H4 (cell line): ENCODE measurements at places on chromosomes 2 and 18. TPM values are rescaled to one million over a fixed set of nuclear protein-coding genes. Genes with fewer than 3 reads are reported as not detected.

DNA sequence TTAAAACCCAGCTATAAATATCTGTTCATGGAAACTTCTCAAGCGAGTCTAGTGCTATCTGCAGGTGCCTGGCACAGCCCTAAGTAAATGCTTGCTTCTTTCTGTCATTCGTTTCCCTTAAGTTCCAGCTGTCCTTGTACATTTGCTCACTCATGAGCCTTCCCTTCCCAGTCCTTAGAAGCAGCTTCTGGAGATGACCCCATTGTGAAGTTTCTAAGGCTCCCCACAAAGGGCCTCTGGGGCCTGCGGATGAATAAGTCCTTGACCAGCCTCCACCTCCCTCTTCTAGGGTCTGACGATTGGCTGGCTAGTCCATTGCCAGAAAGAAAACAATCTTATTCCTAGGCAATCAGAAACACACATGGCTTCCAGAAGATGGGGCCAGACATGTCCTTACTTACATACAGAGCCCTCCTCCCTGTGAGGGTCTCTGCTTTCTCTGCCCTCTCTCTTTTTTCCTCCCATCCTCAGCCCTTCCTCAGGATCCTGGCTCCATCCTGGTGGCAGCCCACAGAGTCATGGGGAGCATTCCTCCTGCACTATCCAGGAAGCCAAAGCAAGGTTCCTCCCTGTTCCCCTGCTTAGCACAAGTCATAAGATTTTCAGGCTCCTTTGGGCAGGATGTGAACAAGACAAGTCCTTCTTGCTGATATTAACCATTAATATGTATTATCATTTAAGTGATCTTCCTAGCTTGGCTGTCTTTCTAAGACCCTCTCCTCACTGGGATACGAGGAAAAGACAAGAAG, 87.3 kb downstream of the TNFRSF11A start:
- DNase-seq = no peak

DNA sequence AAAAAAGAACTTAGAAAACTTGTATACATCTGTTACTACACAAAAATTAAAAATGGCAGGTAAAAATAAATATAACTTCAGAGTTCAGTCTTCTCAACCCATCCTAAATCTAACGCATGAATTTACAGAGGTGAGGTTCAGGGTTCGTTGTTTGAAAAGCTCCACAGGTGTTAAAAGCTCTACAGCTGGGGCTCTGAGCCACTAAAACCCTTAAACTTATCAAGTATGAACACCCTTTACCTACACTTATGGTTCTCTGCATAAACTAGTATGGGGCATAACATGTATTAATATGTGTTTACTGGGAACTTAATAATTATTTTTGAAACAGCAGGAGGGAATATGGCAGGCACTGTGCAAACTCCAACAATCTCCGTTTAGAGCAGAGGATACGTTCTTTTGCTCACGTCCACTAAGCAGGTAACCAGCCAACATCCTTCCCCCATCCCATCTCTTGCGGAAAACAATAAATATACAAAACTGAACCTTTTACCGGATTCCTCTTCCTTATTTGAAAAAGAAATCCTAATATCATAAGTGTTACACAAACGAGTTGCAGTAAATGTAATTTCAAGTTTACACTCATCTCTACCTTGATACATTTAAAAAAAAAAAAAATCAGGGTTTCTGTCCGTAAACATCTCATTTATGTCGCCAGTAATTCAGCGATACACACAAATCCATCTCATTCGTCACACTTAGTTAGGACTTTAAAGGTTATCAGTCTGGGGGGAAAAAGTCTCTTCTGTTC, 1.3 kb downstream of the PIAS2 start:
- no peak for DNase-seq

DNA sequence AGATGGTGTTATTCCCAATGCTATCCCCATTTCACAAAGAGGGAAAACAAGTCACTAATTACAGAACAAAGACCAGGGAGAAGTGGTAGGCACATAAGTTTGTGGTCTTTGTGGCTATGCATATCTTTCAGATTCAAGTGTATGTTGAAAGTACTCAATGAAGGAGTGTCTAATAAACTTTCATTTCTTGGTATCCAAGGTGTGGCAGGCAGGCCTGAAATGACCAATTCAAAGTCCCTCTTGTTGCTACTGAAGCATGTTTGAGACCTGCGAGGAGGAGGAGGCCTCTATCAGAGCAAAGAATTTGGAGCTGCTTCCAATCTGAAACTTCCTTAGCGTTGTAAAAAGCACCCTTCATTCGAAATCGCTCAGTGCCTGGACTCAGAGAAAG, 60.9 kb upstream of the KLF7 start:
- no peak for DNase-seq

GRCh38 chr2:168461942-168462331, 5.9 kb downstream of the CERS6 start:
- DNase-seq = no peak

DNA sequence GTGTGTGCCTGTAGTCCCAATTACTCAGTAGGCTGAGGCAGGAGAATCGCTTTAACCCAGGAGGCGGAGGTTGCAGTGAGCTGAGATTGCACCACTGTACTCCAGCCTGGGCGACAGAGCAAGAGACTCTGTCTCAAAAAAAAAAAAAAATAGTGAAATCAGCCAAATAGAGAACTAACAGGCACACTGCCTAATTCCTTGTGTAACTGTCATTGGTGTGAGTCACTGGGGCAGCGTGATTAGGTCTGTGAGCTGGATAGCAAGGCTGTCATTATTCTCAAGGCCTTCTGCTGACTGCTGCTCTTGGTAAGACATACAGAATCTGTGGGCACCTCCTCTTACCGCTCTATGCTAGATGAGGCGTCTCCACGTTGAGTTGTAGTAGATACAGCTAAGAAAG, 270.3 kb downstream of the NEDD4L start:
- peak; percentile 92 for DNase-seq

- peak; percentile 63 for DNase-seq
Observed at GRCh38 chr2:26274058-26274613, 29.4 kb downstream of the HADHB start.

GRCh38 chr2:146652311-146652710, 1192.5 kb upstream of the ACVR2A start:
- no peak for DNase-seq

GRCh38 chr2:205188239-205189138, 493.8 kb upstream of the NRP2 start:
- DNase-seq = peak; percentile 65

DNA sequence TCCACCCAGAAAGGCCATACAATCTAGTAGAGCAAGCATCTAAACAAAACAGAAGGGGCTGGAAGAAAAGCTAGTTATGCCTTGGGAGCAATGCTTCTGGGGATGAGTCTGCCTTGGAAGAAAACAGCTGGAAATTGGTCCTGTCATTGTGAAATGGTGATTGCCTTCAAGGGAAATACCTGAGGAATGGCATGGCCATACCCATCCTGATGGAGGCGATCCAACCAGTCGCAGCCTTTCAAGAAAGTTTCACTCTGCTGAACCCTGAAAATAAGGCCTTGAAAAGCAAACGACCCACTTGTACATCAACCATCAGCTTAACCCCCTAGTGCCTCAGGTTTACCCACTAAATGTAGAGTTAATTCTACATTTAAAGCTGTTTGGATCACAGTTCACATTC, 72.6 kb upstream of the PID1 start:
- no peak for DNase-seq

DNA sequence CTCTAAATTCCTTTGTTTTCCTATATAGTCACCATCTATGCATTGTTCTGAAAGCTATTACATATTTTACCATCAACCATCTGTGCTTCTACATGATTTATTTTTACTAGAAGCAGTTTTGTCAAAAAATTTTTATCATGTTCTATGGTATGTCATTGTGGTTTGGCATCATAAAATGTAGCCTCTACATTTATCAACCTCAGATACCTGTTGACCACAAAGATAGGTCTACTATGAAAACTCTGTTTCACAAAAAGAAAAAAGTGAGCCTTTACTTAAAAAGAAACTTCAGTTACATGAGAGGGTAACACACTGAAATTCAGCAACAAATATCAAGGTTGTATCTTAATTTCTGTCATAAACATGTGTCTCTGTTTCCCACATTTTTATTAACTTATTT, 3.7 kb downstream of the BCL2 start:
- DNase-seq = no peak

DNA sequence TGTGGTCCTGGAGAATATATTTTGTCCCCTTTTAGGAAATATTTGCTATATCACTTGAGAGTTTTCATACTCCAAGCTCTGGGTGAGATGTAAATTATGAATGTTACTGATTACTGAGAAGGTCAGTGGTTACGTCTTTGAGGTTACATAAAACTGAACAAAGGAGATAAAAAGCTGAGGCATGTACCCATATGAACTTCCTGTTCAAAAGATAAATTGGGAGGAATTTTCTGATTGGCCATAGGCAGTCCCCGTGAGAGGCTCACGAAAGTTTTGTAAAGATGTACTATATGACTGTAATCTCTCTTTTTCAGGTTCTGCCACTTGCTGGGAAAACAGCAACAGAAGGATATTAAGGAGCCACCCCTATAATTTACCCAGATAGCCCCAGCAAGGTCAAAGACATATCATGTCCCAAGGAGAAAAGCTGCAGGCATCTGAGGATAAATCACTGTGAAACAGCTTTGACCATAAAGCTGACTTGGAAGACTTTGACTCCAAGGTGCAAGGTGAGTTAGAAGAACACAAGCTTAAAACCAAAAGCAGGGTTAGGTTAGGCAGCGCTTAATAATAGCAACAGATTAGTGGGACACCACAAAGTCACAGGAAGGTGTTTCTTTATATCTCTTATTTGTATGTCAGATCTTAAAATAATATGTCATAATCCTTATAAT, 90.4 kb downstream of the OSBPL6 start:
- DNase-seq = no peak

- no peak for DNase-seq
Observed at GRCh38 chr2:71496156-71496770, 42.9 kb downstream of the DYSF start.

GRCh38 chr2:119112230-119112629, 46.3 kb downstream of the C1QL2 start:
- no peak for DNase-seq

DNA sequence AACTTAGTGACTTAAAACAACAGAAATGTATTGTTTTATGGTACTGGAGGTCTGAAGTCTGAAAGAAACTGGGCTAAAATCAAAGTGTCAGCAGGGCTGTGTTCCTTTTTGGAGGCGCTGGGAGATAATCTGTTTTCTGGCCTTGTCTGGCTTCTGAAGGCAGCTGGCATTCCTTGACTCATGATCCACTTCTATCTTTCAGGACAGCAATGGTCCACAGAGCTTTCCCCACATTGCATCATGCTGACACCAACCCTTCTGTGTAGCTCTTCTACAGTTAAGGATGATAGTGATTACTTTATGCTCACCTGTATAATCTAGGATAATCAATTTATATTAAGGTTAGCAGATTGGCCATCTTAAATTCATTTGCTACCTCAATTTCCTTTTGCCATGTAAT, 392.1 kb downstream of the TDRD15 start:
- no peak for DNase-seq

DNA sequence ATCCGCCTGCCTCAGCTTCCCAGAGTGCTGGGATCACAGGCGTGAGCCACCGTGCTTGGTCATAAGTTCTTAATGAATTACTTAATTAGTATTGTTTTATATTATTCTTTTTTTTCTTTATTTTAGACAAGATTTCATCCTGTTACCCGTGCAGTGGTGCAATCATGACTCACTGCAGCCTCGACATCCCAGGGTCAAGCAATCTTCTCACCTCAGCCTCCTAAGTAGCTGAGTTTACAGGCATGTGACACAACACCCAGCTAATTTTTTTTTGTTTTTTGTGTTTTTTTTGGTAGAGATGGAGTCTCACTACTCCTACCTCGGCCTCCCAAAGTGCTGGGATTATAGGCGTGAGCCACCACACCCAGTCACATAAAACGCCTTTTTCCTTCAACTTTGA, 17.3 kb downstream of the C2orf42 start:
- no peak for DNase-seq

DNA sequence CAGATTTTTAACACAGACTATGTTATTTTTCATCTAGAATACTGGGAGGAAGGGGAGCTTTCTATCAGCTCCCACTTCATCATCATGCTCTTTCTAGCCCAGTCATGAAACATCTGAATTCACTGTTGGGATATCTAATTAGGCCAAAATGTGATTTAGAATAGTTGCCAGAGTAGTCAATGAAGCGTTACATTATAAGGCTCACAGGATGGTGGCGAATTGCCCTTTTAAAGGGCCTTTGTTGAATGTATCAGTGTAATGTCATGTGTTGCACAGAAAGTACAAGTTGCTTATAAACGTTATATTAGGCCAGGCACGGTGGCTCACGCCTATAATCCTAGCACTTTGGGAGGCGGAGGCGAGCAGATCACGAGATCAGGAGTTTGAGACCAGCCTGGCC, 45.6 kb downstream of the PDE1A start:
- DNase-seq = no peak

DNA sequence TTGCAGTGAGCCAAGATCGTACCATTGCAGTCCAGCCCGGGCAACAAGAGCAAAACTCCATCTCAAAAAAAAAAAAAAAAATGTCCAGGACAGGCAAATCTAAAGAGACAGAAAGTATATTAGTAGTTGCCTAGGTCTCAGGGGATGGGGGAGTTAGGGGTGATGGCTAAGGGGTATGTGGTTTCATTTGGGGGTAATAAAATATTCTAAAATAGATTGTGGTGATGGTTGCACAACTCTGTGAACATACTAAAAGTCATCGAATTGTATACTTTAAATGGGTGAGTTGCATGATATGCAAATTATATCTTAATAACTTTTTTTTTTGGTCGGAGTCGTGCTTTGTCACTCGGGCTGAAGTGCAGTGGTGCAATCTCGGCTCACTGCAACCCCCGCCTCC, 34.2 kb upstream of the ACTR2 start:
- no peak for DNase-seq

DNA sequence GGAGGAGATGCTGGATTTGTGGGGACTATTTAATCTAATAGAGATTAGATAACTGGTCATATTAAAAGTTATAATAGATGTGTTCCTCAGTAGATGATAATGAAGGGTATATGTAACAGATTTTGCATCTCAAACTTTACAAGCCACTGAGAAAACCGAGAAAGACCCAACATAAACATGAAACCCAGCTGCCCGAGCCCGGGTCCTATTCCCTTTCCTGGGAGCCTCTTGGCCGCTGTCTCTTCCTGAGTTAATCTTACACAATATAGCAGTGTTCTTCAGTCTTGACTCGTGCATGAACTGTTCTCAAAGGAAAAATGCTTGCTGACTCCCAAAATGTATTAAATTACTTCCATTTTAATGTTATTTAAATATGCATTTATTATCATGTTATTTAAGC, 94.5 kb downstream of the COPS8 start:
- DNase-seq = no peak

UGT1A6 gene
- total RNA-seq = 2.6 and 3.1 TPM in 2 replicates

HES6 gene
- 4.8 and 6.3 TPM in 2 replicates for total RNA-seq

SCG2 gene
- total RNA-seq = 0.62 and 1.1 TPM in 2 replicates

WDSUB1 gene
- 4.2 and 6.1 TPM in 2 replicates for total RNA-seq

SLC4A3 gene
- 2.3 and 2.9 TPM in 2 replicates for total RNA-seq

UGT1A3 gene
- total RNA-seq = not detected in 2 replicates

CDH20 gene
- total RNA-seq = 0.08 TPM in 1 of 2 replicates, not detected in the other

C2orf80 gene
- not detected in 2 replicates for total RNA-seq

SLC19A3 gene
- total RNA-seq = 0.27 and 0.51 TPM in 2 replicates

FBXO15 gene
- total RNA-seq = 0.41 TPM in 1 of 2 replicates, not detected in the other

DHRS9 gene
- total RNA-seq = 0.12 and 0.45 TPM in 2 replicates

MARCO gene
- not detected in 2 replicates for total RNA-seq

OR6B2 gene
- total RNA-seq = not detected in 2 replicates
